M059J (cell line): ENCODE measurements at places on chromosomes 7 and 10. TPM values are rescaled to one million over a fixed set of nuclear protein-coding genes. Genes with fewer than 3 reads are reported as not detected.

DNA sequence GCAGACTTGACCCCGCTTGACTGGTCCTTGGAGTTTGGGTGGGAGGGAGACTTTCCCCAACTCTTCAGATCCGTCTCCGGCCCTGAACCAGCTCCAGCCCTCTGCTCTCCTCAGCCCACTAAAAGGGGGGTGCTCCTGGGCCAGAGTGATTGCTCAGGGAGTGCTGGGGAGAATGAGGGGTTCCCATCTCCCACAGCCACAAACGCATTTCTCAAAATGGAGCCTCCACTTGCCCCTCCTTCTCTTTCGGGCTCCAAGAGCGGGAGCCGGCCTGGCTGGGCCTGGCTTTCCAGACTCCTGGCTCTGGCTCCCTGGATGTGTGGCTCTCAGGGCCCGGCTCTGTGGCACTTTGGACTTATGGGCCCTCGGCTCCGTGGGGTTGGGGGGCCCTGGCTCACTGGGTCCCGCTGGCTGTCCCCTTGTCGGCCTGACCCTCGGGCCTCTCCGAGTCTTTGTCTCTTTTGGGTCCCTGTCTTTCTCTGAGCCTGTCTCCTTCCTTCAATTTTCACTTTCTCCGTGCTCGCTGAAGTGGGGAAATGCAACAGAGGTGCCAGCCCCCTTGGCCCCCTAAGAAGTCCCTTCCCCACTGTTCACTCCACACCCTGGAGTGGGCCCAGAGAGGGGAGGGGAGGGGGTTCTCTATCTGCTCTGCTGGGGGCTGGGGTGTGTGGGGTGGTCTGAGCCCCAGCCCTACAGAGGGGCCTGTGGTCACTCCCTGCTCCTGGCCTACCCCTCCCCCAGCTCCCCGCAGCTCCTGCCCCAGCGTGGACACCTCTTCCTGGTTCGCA, 713 bp downstream of the LZTS2 start:
- DNase-seq = peak; percentile 48

DNA sequence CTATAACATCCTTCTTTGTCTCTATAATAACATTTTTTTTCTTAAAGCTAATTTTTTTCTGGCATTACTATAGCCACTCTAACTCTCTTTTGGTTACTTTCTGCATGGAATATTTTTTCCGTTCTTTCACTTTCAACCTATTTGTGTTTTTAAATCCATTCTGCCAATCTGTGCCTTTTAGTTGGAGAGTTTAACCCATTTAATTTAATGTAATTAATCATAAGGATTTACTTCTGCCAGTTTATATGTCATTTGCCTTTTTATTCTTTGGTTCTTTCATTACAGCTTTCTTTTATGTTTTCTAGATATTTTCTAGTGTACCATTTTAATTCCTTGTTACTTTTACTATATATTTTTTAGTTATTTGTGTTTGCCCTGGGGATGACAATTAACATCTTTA, 78.6 kb downstream of the TMEM270 start:
- DNase-seq = no peak

Gene CYP2E1
- 0.42 TPM in 1 of 2 replicates, not detected in the other for total RNA-seq

- DNase-seq = peak; percentile 56
These were observed 72.9 kb upstream of the ARMC3 start for GRCh38 chr10:22854935-22855421.

- no peak for DNase-seq
These were observed 152.8 kb upstream of the TCF7L2 start for GRCh38 chr10:112797197-112797596.

- peak; percentile 35 for DNase-seq
These were observed 499.7 kb downstream of the CALN1 start for GRCh38 chr7:71912476-71912875.

- no peak for DNase-seq
These were observed 25.3 kb downstream of the FKBP6 start for GRCh38 chr7:73353243-73353642.
